ENCODE measurements at places on chromosomes 6 and 20. TPM values are rescaled to one million over a fixed set of nuclear protein-coding genes. Genes with fewer than 3 reads are reported as not detected.

GRCh38 chr6:30556906-30557682 lies at the start of gene PRR3:
TSS of gene PRR3 (plus strand) at chr6:30557295. CDS start at chr6:30557345, 50 bp downstream.
- peak; percentile 90 for DNase-seq

DNA sequence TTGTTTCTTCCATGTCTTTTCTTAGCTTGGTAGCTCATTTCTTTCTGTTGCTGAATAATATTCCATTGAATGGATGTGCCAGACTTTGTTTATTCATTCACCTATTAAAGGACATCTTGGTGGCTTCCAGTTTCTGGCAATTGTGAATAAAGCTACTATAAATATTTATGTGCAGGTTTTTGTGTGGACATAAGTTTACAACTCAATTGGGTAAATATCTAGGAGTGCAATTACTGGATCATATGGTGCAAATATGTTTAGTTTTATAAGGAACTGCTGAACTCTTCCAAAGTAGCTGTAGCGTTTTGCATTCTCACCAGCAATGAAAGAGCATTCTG lies 16.8 kb upstream of the SDCBP2 start:
- no peak for DNase-seq

DNA sequence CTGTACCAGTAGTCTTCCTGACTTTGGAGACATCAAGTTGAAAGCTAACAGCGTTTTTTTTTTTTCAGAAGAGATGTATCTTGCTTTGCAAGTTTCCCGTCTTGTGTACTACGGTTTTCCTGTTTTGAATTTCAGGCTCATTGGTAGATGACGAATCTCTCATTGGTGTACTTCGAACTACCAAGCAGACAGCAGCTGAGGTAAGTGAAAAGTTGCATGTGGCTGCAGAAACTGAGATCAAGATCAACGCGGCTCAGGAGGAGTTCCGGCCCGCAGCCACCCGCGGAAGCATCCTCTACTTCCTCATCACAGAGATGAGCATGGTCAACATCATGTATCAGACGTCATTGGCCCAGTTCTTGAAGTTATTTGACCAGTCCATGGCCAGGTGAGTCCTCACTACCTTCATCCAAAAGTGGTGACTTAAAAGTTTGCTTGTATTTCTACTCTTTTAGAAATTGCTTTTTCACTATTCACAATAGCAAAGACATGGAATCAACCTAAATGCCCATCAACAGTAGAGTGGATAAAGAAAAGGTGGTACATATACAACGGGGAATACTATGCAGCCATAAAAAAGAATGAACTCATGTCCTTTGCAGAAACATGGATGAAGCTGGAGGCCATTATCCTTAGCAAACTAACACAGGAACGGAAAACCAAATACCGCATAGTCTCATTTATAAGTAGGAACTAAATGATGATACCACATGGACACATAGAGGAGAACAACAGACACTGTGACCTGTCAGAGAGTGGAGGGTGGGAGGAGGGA lies 110.6 kb upstream of the GLP1R start:
- DNase-seq = no peak

DNA sequence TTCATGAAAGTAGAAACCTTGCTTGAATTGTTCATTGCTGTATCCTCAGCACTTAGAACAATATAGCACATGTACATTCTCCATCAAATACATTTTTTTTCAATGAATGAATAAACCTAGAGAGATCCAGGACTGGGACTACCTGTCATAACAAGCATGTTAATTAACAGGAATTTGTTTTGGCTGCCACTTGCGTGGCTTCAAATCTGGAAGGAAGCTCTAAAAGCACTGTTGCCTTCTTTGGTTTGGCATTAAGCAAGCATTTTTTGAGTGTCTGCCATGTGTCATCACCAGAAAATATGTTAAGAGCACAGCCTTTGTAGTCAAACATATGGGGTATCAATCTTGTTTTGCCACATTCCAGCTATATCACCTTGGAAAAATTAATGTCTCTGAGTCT lies 131.9 kb upstream of the BACH2 start:
- DNase-seq = no peak

DNA sequence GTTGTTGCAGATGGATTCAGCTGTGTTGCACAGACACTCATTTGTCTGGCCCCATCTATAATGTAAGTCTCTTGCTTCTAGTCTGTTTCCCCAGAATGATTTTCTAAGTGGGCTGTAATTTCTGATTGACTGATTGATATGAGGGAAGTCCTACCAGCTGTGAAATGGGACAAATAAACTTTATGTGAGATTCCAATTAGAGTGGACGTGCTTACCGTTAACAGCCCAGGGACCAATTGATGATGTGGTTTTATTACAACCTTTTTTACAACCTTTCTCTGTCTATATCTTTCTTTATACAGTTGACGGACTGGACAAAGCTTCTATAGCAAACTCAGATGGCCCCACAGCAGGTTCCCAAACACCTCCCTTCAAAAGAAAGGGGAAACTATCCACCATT lies 33.9 kb downstream of the PHACTR2 start:
- DNase-seq = no peak

GRCh38 chr6:135144673-135145062 lies 36.4 kb upstream of the MYB start:
- DNase-seq = no peak

GRCh38 chr6:47897247-47897646 lies 115.4 kb downstream of the OPN5 start:
- no peak for DNase-seq

GRCh38 chr6:30942338-30943060 lies 1.7 kb downstream of the MUCL3 start:
- peak; percentile 83 for DNase-seq

DNA sequence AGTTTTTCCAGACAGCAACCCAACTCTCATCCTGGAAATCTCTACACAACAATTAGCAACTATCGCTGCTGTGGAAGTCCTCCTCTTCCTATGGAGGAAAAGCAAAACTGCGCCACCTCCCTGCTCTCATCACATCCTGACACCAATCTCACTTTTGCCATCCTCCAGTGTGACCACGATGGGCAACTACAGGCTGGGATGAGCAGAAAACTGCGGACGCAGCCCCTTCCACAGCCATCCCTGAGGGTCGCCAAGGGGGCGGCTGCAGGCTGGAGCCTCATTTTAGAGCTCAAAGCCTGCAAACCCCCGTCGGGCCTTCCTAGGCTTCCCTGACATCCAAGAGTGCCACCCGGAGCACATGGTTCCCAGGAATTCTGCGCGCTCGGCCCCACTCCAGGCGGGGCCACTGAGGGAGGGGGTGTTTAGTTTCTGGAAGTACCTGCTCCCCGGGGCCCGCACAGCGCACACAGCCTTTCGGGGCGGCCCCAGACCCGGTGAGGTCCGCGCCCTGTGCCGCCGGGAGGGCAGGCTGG lies 1.2 kb downstream of the TCFL5 start:
- no peak for DNase-seq

GRCh38 chr20:32664678-32665159 lies 9.0 kb downstream of the C20orf203 start:
- DNase-seq = no peak

DNA sequence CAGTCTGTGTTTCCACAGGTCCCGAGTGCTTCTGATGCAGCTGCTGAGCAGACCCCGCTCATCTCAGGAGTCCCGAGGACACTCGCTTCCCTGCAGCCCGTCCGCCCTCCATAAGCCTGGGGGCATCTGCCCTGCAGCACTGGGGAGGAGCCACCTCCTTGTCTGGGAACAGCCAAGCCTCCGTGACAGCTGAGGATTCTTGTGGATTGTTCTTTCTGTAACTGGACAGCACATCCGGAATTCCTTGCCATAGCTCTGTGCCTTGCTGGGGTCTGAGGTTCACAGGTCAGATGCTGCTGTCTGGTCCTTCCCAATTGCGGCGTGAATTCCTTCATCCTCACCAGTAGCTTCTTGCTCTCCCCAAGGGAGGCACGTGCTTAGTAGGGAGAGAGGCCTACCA lies 38.4 kb upstream of the FNDC1 start:
- DNase-seq = no peak

GRCh38 chr6:65259059-65259458 lies 448.0 kb downstream of the EYS start:
- DNase-seq = no peak

GRCh38 chr20:41428285-41428684 lies 61.7 kb upstream of the EMILIN3 start:
- no peak for DNase-seq

DNA sequence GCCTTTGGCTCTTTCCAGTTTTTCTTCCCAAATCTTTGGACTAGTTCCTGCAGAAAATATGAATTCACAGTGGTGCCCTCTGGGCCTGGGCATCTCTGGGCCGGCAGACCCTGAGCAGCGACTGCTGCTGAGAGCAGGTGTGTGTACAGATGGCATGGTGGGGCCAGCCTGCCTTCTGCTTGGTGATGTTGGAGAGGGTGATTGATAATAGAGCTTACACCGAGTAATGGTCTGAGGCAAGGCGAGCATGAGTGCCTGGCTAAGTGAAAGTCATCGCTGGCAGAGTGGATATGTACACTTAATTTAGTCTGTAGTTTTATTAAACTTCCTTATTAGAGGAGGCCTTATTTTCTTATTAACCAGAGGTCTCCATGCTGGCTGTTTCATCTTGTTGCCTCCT lies 156.9 kb downstream of the CDKAL1 start:
- no peak for DNase-seq

DNA sequence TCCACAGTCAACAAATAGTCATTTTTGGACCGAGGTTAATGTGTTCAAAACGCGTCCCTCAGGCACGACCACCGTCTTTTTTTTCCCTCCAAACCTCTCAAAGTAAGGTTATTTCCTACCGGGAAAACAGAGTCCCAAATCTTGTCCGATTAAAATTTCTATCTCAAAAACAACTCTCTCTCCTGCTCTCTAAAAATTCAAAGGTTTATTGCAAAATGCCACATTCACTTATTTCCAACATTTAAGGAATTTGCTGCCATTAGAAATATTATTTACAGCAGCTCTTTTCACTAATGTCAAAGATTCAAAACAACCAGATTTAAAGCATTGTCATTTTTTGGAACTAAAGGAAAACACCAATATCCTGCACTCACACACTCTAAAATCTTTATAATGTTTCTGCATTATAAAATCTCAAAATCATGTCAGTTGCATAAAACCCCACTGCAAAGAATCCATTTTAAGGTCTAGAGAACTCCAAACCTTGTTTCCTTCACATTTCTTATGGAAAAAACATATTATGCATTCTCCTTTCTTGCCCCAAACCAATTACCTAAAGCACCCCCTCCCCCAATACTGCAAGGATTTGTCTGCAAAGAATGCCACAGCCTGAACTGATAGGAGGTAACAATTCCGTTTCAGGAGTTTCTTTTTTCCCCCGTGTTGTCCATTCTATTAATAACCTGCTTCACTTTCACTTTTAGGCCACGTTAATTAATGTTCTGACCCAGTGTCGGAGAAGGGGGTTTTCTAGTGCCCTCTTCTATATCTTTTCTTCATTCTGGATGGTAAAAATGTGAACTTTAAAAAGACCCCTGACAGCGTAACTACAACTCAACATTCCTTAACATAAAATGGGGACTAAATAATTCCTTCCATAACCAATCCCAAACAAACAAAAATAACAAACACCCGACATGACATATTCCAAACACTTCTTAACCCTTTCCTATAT lies 1.4 kb downstream of the NRN1 start:
- no peak for DNase-seq

- DNase-seq = no peak
These were observed 52.2 kb upstream of the NNAT start for GRCh38 chr20:37468886-37469285.

DNA sequence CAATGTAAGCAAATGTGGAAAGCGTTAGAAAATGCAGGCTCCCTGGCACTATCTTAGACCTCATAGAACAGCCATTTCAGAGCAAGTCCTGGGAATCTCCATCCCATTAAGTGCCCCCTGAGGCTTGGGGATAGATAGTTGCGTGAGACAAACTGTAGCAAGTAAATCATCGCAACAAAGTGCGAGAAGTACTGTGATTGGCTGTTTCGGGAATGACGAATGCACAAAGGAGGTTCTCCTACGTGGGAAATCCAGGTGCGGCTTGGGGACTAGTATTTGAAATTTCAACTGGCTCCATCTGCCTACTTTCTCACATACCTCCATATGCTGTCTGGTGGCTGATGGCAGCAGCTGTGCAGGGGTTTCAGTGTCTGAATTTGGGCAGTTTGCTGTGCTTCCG lies 84.5 kb downstream of the PLEKHG1 start:
- DNase-seq = no peak

DNA sequence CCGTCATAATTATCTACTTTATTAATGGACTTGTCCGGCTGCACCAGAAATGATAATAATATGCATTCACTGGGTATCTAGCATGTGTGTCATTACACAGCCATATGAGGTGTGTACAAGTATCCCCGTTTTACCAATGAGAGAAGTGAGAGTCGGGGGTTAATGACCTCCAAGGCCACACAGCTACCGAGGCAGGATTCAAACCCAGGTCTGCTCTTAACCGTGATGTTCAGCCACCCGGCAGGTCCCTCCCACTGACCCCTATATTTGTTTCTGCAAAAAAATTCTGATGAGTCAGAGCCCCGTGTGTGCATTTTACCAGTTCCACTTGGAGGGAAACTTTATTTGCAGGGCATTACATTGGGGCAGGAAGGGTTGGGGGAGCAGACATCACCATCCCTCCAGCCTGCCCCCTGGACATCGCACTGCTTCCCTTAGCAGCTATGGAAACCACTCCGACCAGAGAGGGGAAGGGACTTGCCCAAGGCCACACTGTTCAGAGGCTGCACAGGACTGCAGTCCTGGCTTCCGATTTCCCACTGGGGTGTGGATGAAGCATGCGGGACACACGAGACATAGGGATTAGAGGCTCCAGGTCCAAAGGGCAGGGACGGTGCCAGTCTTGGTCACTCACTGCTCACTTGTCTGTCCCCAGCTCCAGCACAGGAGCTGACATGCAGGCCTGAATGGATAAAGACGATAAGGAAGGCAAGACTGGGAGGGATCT lies 10.1 kb upstream of the SRC start:
- no peak for DNase-seq

DNA sequence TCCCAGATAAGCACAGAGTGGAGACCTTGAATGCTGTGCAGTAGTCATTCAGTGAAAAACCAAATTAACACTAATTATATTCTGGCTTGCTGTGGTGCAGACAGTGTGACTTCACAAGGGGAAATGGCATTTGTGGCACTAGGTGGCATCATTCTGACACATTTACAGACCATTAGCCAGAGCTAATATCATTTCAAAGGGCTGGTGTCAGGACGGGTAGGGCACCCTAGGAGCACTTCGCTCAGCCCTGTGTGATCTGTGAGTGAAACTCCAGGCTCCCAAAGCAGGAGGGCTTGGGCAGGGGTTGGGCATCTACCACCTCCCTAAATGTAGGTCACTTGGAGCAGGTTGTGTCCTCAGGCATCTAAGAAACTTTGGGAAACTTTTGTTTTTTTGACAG lies 555.8 kb downstream of the PKHD1 start:
- DNase-seq = no peak

OXT gene
- 1.2 TPM for total RNA-seq

RGS17 gene
- total RNA-seq = 3.7 TPM

SLC17A9 gene
- 3.9 TPM for total RNA-seq

PNPLA1 gene
- total RNA-seq = not detected

NUP43 gene
- 55.8 TPM for total RNA-seq

OR2J3 gene
- total RNA-seq = not detected

AVP gene
- total RNA-seq = not detected

DTNBP1 gene
- total RNA-seq = 9.4 TPM

Data from type B pancreatic cell (in vitro differentiated cells).